ENCODE measurements at places on chromosomes 1 and 21. TPM values are rescaled to one million over a fixed set of nuclear protein-coding genes. Genes with fewer than 3 reads are reported as not detected.

DNA sequence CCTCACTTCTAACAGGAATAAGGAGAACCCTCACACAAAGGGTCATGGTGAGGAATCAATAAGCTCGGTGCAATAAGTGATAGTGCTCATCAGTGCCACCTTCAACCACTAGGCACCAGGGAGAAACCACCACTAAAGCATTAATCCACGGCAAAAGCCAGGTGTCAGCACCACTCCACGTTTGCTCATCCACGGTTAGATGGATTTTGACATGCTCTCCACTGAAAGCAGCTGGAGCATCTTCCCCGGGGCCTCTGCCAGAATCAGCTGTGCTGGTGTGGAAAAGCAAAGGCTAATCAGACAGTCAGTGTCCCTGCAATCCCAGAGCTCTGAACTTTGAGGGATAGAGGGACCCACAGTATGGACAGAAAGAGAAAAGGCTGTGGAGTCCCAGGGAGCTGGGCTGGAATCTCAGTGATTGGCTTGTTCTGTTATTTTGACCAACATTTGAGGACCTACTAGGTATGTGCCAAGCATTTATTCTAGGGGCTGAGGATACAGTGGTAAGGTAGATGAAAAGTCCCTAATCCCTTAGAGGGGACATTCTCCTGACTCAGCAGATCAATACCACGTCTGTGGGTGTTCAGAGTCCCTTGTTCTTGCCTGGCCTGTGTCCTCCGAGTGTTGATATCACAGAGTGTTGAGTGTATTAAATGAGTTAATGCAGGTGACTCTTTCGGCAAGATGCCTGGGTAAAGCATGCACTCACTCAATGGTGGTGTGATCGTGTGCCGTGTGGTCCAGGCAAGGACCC is 41.3 kb downstream of the FHAD1 start:
- no peak for DNase-seq

DNA sequence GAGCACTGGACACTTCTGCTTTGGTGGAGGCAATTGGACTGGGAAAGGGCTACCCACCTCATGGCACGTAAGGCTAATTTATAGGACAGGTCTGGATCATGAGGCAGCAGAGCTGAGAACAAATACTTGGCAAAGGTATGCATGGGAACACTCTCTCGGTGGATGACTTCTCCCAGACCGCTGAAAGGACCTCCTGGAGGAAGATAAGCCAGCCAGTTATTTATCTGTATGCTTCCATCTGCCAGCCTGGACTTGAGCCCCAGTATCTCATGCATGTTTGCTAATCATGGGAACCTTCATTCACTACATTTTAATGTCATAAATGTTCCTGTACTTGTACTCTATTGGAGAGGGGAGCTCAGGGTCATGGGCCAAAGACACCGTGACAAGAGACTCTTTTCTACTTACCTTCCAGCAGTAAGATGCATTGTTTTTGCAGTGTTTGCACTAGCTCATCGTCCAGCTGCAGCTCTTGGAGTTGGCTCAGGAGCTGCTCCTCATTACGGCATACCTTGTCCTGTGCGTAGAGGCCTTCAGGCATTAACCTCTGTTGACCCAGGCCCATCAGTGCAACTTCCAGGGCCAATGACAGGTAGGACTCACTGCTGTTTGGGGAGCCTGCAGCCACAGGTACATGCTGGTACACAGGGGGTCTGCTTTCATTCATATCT is 23.7 kb downstream of the UROD start:
- no peak for DNase-seq

The FCER1A gene
- polyA plus RNA-seq: 0.70 TPM

GRCh38 chr1:224707843-224708725 is 92.0 kb downstream of the CNIH3 start:
- DNase-seq: no peak

DNA sequence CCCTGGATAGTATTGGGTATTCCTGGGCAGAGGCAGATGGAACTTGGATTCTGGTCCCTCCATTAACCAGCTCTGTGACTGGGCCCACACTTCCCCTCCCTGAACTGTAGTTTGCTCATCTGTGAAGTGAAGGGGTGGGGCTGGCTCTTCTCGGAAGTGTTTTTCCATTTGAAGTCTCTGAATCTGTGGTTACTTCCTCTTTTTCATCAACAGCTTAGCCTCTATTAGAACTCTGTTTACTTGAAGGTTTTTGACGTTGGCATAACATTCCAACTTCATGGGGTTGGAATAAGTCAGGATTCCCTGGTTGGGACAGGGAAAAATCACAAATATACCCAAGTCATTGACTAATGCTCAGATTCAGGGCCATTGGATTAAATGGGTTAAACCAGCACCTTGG is 3.6 kb downstream of the KIAA0040 start:
- DNase-seq: peak; percentile 82

- no peak for DNase-seq
These were observed 22.2 kb upstream of the SPATA6 start for GRCh38 chr1:48493970-48494769.

GRCh38 chr1:216499581-216500272 is 76.5 kb upstream of the USH2A start:
- DNase-seq: no peak

GRCh38 chr1:187626056-187626455 is 797.3 kb downstream of the PLA2G4A start:
- no peak for DNase-seq

GRCh38 chr1:29643281-29643680 is 407.0 kb downstream of the PTPRU start:
- DNase-seq: no peak

- DNase-seq: no peak
These were observed 10.5 kb downstream of the AIM2 start for GRCh38 chr1:159066108-159066507.

GRCh38 chr1:217133958-217134856 is 411.0 kb upstream of the ESRRG start:
- no peak for DNase-seq

GRCh38 chr21:14527696-14528652 is 18.1 kb downstream of the SAMSN1 start:
- no peak for DNase-seq

GRCh38 chr1:46553506-46553905 is 2.1 kb upstream of the KNCN start:
- DNase-seq: no peak

- DNase-seq: no peak
These were observed 17.8 kb downstream of the EGLN1 start for GRCh38 chr1:231404318-231404717.

The TDRD5 gene
- not detected for polyA plus RNA-seq

DNA sequence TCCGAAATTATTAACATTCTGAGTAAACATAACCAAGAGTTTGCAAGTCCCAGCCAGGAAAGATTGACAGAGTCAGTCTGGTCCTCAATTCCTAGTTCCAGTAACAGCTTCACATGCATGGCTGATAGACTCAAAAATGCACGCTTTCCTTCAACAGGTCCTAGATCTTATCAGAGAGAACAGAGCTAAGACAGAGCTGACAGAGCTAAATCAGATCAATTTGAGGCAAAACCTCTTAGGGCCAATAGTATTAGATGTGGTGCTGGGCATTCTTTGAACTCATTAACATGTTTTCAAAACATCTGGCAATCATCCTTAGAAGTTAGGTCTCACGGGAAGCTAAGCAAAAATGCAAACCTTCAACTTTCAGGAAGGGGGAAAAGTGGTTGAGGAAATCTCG is 114.0 kb downstream of the GREM2 start:
- no peak for DNase-seq

The ADAMTS5 gene
- not detected for polyA plus RNA-seq

The FMN2 gene
- polyA plus RNA-seq: not detected

The RSPH1 gene
- not detected for polyA plus RNA-seq

GRCh38 chr1:74729741-74730478 is 2.9 kb downstream of the CRYZ start:
- DNase-seq: no peak

DNA sequence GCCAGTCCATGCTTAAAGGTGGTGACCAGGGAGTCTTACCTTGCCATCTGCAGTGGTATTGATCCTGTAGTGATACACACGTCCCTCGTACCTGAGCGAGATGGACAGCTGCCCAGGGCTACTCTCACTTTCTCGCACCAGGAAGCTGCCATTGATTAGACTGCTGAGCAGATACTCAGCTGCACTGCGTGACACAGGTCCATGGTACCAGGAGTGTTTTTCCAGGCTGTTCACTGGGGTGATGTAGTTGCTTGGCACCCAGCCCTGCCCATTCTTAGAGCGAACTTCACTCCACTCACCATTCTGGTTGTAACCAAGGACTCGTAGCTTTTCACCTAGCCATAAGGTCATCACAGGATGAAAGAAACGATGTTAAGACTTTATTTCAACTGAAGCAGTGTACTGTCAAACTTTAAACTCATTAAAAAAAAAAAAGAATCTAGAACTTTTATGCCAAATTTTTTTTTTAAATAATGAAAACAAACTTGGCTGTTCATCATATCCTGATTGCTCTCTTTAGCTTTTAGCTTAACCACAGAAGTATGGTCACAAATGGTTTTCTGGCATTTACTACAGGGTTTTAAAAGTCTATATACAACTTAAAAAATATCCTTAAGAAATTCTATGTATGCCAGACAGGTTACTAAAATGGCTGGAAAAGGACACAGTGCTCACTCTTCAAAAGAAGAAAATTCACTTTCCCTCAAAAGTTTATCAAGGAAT is 44.6 kb downstream of the TOR3A start:
- DNase-seq: no peak

DNA sequence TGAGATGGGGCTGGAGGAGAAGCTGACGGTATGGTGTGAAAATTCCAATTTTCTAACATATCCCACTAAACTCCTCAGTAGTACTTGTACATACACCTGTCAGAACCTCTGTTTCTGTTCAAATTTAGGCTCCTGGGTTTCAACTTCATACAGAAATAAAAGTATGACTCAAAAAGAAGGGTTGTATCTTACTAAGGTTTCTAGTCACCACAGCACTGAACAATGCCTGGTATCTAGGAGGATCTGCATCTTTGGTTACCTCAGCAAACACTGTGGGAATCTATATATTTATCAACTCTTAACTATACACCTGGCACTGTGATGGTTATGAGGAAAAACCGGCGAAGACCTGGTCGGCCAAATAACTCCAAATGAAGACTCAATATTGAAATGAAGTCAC is 13.8 kb downstream of the RBM34 start:
- DNase-seq: no peak

DNA sequence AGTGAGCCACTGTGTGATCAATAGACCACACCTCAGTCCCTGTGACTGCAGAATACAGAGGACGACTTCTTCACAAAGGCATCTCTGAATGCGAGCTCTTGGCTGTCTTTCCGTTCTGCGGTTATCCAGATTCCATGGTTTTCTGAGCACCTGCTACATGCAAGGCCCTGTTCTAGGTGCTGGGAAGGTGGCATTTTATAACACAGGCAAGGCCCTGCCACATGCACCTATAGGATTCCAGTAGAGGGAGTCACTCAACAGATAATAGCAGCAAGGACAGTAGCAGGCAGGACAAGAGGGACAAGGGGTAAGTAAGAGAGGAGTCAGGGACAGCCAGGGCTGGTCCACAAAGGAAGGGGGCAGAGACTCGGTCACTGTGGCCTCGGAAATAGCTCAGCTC is 9.0 kb downstream of the URB1 start:
- DNase-seq: no peak

- no peak for DNase-seq
These were observed 8.0 kb upstream of the TMPRSS15 start for GRCh38 chr21:18411565-18411964.

The STUM gene
- polyA plus RNA-seq: not detected

DNA sequence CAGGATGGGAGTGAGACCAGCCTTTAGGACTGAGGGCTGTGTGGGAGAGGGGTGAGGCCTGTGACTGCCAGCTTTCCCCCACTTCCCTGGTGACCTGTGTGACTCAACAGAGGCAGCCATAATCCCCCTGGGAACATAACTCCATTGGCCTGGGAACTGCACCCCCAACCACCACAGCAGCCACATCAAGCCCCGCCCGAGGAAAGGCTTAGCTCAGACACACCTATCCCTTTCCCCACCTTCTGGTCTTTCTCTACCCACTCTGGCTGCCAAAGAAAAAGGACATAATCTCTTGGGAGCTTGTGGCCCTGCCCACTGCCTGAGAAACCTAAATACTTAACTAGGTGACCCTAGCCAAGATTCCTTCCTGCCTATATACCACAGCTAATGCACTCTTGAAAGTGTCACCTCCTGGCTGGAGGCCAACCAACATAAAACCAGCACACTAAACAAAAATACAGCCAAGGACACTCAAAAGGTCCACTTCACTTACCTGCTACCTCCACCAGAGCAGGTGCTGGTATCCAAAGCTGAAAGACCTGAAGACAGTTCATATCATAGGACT is 406.6 kb upstream of the CAMK1G start:
- no peak for DNase-seq

- no peak for DNase-seq
These were observed 116.5 kb downstream of the DSCAM start for GRCh38 chr21:40730426-40730800.

- DNase-seq: no peak
These were observed 492.0 kb upstream of the USP24 start for GRCh38 chr1:55707196-55707595.

- DNase-seq: no peak
These were observed 50.4 kb downstream of the GLIS1 start for GRCh38 chr1:53688381-53689102.

The CYP4X1 gene
- not detected for polyA plus RNA-seq

GRCh38 chr1:157410457-157410856 is 141.9 kb downstream of the FCRL5 start:
- DNase-seq: no peak

GRCh38 chr1:233372218-233373120 is 44.9 kb downstream of the MAP3K21 start:
- no peak for DNase-seq

DNA sequence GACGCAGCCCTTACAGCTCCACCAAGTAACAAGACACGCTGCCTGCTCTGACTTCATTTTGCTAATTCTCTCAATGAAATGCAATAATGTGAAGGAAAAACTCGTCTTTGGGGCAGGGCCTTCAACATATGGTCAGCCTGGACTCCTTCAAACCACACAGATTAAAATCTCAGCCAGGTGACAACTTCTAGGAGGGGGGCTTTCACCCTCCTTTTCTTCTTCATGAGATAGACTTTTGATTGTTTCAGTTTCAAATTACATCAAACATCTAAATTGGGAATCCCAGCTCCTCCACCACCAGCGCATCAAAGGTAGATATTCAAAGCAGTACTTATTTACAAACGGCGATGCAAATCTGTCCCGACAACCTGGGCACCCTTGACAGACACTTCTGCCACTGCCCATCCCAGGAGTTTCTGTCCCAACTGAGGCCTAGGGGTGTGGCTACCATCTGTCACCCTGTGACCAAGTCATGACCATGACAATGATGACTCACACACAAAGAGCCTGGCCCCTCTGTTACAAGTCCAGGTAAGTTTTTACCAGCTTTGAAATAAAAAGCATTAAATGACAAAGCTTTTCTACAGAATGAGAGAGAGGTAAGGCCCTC is 29.7 kb downstream of the SSBP3 start:
- no peak for DNase-seq

The SIM2 gene
- polyA plus RNA-seq: not detected

DNA sequence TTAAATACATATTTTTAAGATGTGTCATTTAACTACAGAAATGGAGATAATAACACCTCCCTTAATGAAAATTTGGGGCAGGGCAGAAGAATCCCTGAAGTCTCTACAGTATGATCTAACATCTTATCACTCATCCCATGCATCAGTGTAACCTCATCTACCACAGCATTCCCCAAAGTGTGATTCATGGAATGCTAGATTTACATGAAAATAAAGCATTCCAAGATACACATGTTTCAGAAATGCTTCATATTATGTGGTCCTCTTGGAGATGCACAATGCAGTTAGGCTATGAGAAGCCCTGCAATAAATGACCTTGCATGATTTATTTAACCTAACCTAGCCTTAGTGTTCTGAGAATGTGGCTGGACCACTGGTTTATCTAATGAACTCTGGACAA is 166.9 kb upstream of the SYT6 start:
- no peak for DNase-seq

GRCh38 chr1:62654744-62655143 is 33.4 kb downstream of the DOCK7 start:
- no peak for DNase-seq
